ENCODE measurements at places on chromosomes 11 and 22. TPM values are rescaled to one million over a fixed set of nuclear protein-coding genes. Genes with fewer than 3 reads are reported as not detected.

DNA sequence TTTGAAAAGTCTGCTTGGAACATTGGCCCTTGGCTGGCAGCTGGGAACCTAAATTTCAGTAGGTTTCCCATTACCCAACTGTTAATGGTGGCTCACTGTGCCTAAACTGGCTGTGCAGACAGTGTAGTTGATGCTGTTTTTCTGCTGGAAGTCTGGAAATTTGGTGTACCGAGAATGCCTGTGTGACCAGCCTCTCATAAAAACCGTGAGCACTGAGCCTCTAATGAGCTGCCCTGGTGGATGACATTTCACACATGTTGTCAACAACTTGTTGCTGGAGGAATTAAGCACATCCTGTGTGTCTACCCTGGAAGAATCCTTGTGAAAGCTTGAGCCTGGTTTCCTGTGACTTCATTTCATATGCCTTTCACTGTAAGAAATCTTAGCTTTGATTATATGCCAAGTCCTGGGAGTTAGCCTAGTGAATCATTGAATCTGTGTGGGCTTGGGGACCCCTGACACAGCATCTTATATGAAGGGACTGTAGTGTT, 131.1 kb downstream of the LDLRAD3 start:
- H3K36me3 ChIP-seq = no peaks in the 10 kb centered on the region
- no peak for DNase-seq
- no peak overlapping the region for H3K4me3 ChIP-seq
- H3K4me1 ChIP-seq = no peaks in the 10 kb centered on the region

DNA sequence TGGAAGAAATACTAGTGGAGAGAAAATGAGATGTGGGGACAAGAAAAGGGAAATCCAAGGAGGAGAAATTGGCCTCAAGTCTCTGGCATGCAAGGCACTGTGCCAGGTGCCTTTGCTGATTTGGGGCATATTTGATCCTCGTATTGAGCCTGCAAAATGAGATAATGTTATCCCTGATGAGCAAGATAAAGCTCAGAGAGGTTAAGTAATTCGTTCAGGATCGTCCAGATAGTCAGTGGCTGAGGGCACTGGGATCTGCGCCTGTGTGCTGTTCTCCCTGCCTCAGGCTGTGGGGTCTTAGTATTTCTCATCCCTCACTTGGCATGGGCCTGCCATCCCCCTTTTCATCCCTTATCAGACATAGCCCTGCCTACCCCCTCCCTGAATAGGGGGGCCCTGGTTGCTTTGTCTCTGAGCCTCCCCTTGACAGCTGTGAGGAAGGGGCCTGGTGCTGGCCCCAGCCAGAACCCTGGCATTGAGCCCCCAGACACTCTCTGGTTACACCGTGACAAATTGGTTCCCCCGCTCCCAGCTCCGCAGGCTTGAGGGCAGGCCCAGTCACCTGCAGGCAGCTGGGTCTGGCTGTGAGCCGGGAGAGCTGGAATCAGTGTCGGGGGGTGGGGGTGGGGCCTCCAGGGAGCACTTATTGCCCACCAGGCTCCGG, 85.7 kb downstream of the NECTIN1 start:
- H3K27ac ChIP-seq = no peak overlapping the region
- no peak overlapping the region for H3K4me3 ChIP-seq
- H3K4me1 ChIP-seq = no peaks in the 10 kb centered on the region
- H3K27me3 ChIP-seq = no peaks in the 10 kb centered on the region
- no peak for DNase-seq
- H3K36me3 ChIP-seq = no peaks in the 10 kb centered on the region

- no peaks in the 10 kb centered on the region for H3K27me3 ChIP-seq
- H3K36me3 ChIP-seq = no peaks in the 10 kb centered on the region
- no peak for DNase-seq
- no peak overlapping the region for H3K4me3 ChIP-seq
Observed at GRCh38 chr11:93689240-93689639, 27.8 kb downstream of the CEP295 start.

DNA sequence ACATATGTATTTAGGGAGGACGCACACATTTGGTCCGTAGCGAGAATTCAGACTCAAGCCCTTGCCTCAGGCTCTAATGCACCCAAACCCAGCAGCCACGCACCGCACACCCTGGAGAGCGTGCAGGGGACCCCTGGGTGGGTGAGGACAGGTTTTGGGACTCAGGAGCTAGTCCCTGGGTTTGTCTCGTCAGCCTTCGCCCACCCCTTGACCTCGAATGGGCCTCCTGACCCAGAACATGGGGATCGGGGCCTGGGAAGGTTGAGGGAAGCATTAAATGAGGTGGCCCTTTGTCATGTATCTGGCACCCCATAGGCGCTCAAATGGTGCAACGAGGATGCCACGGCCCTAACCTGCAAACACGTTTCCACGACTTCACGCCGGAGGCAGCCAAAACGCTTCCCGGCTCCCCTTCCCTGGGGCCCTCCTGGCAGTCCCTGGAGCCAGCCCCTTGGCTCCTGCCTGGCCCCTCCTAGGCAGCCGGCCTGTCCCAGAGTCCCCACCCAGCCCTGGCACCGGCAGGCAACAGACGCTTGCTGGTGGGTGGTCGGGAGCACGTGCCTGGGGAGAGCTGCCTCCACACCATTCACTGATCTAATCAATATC, 5.5 kb upstream of the LINC01488 start:
- H3K27me3 ChIP-seq = no peaks in the 10 kb centered on the region
- no peak for DNase-seq
- H3K36me3 ChIP-seq = no peaks in the 10 kb centered on the region
- no peak overlapping the region for H3K27ac ChIP-seq
- H3K4me1 ChIP-seq = no peaks in the 10 kb centered on the region

- no peak overlapping the region for H3K27ac ChIP-seq
- no peak for DNase-seq
- H3K36me3 ChIP-seq = no peaks in the 10 kb centered on the region
- H3K4me3 ChIP-seq = no peak overlapping the region
- H3K27me3 ChIP-seq = no peaks in the 10 kb centered on the region
- no peaks in the 10 kb centered on the region for H3K4me1 ChIP-seq
Observed at GRCh38 chr11:25065746-25066145, 568.9 kb downstream of the LUZP2 start.

GRCh38 chr11:95991545-95991944, 67.6 kb upstream of the MTMR2 start:
- H3K27ac ChIP-seq = peak overlapping the region; percentile 28
- no peaks in the 10 kb centered on the region for H3K27me3 ChIP-seq
- H3K4me1 ChIP-seq = no peaks in the 10 kb centered on the region
- no peak for DNase-seq
- no peaks in the 10 kb centered on the region for H3K36me3 ChIP-seq

- no peak for DNase-seq
- no peaks in the 10 kb centered on the region for H3K36me3 ChIP-seq
- H3K4me1 ChIP-seq = no peaks in the 10 kb centered on the region
- H3K4me3 ChIP-seq = no peak overlapping the region
Observed at GRCh38 chr11:123473941-123474677, 44.0 kb downstream of the GRAMD1B start.

- peak; percentile 83 for DNase-seq
- H3K27me3 ChIP-seq = no peaks in the 10 kb centered on the region
- no peaks in the 10 kb centered on the region for H3K36me3 ChIP-seq
- no peaks in the 10 kb centered on the region for H3K4me1 ChIP-seq
- no peak overlapping the region for H3K4me3 ChIP-seq
- no peak overlapping the region for H3K27ac ChIP-seq
Observed at GRCh38 chr11:46889689-46890475, 28.5 kb downstream of the LRP4 start.

GRCh38 chr11:16911186-16911585, 103.0 kb downstream of the PLEKHA7 start:
- no peaks in the 10 kb centered on the region for H3K4me1 ChIP-seq
- no peak overlapping the region for H3K27ac ChIP-seq
- H3K36me3 ChIP-seq = no peaks in the 10 kb centered on the region
- no peak for DNase-seq

DNA sequence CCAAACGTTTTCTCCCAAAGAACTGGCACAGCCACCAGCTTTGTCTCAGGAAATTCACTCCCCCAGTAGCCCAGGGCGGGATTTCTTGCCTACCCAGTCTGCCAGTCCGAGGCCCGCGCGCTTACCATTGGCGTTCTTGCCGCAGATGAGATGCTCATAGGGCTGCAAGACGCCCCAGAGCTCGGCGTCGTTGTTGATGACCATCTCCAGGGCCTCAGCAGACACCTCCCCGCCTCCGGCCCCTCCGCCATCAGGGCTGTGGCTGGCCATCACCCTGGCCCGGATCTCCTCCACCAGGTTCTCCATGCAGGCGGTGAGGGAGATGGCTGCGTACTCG, 1.3 kb downstream of the ABTB2 start:
- DNase-seq = no peak
- peaks cover 9% of the 10 kb centered on the region for H3K27me3 ChIP-seq
- H3K36me3 ChIP-seq = no peaks in the 10 kb centered on the region
- peak overlapping the region; percentile 81 for H3K27ac ChIP-seq

DNA sequence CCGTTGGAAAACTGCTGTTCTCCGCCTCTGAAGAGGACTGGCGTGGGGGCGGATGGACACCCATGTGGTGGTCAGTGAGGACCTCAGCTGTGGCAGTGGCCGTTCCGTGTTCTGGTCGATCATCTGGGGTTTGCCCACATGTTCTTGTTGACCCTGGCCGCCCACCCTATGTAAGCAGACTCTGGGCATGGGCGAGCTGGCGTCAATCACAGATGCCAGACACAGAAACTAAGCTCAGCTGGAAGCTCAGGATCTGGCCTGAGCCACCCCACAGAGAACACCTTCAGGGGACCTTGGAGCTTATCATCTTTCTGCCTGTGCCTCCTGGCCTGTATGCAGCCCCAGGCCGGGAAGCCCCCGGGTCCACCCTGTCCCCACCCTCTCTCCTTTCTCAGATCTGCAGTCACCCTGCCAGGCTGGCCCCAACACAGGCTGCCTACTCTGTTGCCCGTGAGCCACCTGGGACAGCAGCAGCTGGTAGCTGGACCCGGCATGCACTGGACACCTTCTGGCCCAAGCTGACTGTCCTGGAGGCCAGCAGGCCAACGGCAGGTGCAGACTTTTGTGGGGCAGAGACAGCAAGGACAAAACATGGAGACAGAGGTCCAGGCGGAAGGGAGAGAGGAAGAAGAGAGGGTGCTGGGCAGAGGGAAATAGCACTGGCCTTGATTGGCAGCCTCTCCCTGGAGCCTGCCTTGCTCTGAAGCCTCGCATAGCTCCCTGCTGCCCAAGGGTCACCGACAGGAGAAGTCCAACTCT, 91.5 kb downstream of the PHF21B start:
- no peak overlapping the region for H3K27ac ChIP-seq
- DNase-seq = no peak
- no peaks in the 10 kb centered on the region for H3K36me3 ChIP-seq
- no peaks in the 10 kb centered on the region for H3K4me1 ChIP-seq
- H3K4me3 ChIP-seq = no peak overlapping the region
- no peaks in the 10 kb centered on the region for H3K27me3 ChIP-seq

DNA sequence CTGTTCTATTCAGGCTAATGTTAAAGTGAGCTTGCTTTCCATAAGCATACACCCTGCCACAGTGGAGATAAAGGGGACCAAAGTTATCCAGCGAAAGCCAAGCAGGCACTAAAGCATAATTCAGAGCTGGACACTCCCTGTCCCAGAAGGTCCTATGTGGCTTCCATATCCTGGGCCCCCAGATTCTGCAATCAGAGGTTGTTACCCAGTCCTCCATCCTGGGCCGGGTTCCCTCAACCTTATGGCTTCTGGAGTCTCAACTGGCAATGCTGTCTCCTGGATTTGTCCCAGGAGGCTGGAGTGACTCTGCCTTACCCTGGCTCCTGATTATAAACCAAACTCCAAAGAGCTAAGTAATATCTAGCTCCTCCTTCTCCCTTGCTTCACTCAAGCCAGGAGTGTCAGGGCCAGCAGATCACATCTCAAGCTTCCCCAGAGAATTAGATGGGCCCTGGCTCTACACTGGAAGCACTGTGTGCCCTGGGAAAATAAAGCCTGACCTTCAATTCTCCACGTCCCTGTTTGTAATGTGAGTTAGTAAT, 14.0 kb upstream of the SMIM35 start:
- H3K4me3 ChIP-seq = no peak overlapping the region
- no peaks in the 10 kb centered on the region for H3K4me1 ChIP-seq
- H3K27ac ChIP-seq = no peak overlapping the region
- no peaks in the 10 kb centered on the region for H3K27me3 ChIP-seq

DNA sequence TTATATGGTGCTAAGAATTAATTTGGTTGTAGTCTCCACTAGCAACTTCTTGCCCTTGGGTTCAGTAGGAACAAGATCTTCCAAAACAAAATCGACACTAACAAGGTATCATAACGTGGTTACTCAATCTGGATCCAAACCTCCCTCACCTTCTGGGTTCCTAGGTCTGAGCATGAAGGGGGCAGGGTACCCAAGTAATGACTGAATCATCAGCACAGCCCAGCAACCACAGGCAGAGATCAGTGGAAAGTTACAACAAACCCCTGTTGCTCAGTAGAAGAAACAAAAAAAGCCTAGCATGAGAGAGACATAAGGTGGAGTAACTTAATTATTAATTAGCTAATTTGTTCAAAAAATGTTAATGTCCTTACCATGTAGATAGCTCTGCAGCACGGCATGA, 221.4 kb downstream of the BLID start:
- H3K4me1 ChIP-seq = no peaks in the 10 kb centered on the region
- no peaks in the 10 kb centered on the region for H3K27me3 ChIP-seq
- no peak for DNase-seq

DNA sequence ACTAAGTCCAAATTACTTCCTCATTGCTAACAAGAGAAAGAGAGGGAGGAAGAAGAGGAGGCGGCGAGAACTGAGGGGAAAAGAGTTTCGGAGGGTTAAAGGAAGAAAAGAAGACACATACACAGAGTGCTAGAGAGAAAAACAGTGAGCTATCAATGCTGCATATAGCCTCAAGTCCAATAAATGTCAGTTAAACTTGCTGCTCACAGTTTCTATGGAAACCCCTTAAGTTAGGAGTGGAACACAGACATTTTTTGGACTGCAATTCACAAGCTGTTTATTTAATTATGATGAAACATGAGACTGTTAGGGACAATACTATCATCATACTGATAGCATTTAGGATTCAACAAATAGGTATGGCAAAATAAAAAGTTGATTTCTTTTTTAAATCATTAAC, 1320.4 kb downstream of the LRRC4C start:
- no peak overlapping the region for H3K27ac ChIP-seq
- H3K4me3 ChIP-seq = no peak overlapping the region

GRCh38 chr11:35088676-35089075, 50.3 kb upstream of the CD44 start:
- no peaks in the 10 kb centered on the region for H3K27me3 ChIP-seq
- no peak overlapping the region for H3K4me3 ChIP-seq
- no peaks in the 10 kb centered on the region for H3K36me3 ChIP-seq
- no peaks in the 10 kb centered on the region for H3K4me1 ChIP-seq

- no peak for DNase-seq
- no peaks in the 10 kb centered on the region for H3K4me1 ChIP-seq
- H3K36me3 ChIP-seq = no peaks in the 10 kb centered on the region
- H3K4me3 ChIP-seq = no peak overlapping the region
- H3K27me3 ChIP-seq = no peaks in the 10 kb centered on the region
Observed at GRCh38 chr11:125724125-125724524, 22.0 kb upstream of the PATE1 start.

The MS4A10 gene
- 0.10 TPM for total RNA-seq

The TST gene
- 474 TPM for total RNA-seq

The LIPT2 gene
- 3.9 TPM for total RNA-seq

Data from colonic mucosa (tissue), 4 donors.